ENCODE measurements at places on chromosomes 4 and X.

DNA sequence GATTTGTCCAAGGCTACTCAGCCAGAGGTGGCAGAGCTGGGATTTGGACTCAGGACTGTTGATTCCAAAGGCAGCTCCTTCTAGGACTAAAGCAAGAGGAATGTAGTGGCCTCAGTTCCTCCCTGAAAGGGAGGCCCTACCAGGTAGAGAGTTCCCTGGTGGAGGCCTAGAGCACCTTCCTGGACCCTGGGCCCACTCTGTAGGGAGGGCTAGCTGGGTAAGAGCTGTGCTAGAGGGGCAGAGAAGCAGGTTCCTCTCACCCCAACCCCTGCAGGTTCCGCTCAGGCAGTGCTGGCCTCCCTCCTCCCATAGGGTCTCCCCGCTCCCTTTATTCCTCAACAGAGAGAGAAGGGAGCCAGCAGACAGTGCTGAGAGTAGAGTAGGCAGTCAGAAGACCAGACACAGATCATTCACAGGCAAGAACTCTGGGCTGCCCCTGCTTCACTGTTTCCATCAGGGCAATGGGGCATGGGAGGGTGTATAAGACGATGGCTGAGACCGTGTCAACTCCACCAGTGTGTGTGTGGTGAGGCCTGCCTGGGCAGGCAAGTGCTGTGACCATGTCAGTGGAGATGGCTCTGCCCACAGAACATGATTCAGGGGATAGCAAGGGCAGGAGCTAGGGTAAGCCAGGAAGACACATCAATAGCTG lies 12.4 kb upstream of the PJA1 start:
- DNase-seq, result no peak

GRCh38 chr4:122876456-122876855 lies 45.9 kb downstream of the NUDT6 start:
- no peak for DNase-seq

GRCh38 chrX:50905334-50905733 lies 5.2 kb upstream of the BMP15 start:
- DNase-seq, result no peak

- DNase-seq, result no peak
Observed at GRCh38 chrX:136318895-136319597, 18.3 kb downstream of the ADGRG4 start.

GRCh38 chrX:67749536-67749935 lies 205.7 kb downstream of the AR start:
- DNase-seq, result no peak

DNA sequence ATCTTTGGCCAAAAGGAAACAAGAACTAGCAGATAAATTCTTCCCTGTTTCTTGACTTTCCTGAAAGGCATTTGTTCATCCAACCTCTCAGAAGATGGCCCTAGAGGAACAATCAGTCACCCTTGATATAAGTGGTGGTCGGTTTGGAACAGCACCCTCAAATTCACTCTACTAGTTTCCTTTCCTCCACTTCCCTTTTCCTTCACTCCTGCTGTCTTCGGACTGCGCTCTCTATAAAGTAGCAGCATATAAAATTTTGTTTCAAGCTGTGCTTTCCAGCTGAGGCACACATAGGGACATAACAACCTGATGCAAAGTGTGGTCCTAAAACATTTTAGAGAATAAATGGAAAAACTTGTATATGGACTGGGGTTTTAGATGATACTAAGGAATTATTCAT lies 29.0 kb upstream of the MOB1B start:
- DNase-seq, result no peak

- DNase-seq, result no peak
Observed at GRCh38 chrX:111348429-111348828, 63.6 kb downstream of the DCX start.

- no peak for DNase-seq
Observed at GRCh38 chr4:128381748-128382559, 94.3 kb upstream of the PGRMC2 start.

DNA sequence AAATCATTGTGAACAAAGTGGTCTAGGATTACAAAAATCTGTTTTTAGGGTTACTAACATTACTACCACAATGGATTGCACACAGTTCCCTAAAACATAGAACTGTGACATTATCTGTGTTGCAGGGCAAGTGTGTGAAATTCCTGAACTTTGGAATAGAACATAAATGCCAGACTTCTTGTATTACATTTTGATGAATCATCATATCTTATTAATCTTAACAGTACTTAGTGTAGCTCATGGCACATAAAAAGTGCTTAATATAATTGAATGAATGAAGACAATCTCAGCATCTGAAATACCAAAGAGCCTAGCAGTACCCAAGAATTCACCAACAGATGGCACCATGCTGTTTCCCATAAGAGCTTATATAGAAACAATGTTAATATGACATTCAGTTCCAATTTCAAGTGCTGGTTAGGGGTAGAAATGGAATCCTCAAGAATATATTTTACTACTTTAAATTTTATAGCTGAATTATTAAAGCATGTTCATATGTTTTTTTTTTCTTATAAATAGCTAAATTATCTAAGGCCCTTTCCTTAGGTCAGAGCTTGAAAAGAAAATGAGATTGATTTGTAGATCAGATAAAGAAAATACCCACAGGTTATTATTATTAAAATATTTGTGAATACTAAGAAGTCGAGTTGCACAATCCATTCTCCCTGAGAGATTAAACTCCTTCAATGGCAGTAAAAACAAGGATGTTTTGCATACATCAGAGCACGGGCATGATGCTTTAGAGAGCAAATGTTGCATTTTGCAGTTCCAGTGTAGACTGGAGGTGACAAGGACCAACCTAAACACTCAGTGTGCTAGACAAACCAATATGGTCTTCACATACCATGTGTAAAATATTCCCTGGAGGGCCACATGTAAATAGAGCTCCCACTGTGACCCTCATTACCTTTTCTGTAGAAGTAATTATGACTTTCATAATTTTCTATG lies 25.7 kb upstream of the SHISA3 start:
- peak; percentile 18 for DNase-seq

GRCh38 chr4:187017147-187017546 lies 293.5 kb upstream of the FAT1 start:
- DNase-seq, result no peak

DNA sequence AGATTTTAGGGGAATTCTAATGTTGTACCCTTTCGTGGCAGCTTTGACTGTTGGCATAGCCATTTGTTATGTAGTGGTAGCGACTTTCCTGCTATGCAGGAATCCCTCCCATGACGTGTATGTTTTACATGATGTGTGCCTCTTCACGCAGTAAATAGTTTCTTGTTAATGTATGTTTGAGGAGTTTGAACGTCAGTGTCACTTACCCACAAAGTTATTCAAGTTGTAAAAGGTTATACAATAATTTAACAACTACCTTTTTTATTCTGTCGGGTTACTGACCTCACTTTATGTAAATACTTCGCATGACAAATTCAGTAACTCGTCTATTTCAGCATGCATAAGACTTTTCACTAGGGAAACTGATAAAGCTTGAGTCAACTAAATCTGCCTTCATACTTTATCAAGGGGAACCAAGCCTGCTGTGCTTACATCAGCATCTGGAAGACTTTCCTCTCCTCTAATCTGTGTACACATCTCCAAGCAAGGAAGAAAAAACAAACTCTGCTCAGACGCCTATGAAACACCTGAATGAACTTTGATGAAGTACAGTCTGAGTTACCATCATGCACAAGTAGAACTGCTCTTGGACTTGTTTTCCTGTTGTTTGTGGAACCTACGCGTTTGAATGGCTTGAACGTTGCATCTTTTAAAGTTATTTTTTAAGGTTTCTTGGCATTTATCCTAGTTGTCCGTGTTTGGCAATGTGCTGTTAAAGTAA lies 61.2 kb downstream of the SLC9A6 start:
- no peak for DNase-seq

GRCh38 chrX:19673375-19674040 lies 158.2 kb upstream of the MAP3K15 start:
- peak; percentile 68 for DNase-seq

GRCh38 chrX:119790977-119791436 lies 423 bp downstream of the RPL39 start:
- no peak for DNase-seq

GRCh38 chr4:7419961-7420660 lies 14.6 kb downstream of the PSAPL1 start:
- no peak for DNase-seq

DNA sequence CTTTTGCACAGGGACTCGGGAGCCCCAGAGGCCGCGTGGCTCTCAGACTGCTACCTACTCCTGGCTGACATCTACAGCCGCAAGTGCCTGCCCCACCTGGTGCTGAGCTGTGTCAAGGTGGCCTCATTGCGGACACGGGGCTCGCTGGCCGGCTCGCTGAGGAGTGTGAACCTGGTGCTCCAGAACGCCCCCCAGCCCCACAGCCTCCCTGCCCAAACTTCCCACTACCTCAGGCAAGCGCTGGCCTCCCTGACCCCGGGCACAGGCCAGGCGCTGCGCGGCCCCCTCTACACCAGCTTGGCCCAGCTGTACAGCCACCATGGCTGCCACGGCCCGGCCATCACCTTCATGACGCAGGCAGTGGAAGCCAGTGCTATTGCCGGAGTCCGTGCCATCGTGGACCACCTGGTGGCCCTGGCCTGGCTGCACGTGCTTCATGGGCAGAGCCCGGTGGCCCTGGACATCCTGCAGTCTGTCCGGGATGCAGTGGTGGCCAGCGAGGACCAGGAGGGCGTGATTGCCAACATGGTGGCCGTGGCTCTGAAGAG lies 28.8 kb downstream of the SH3TC1 start:
- no peak for DNase-seq

GRCh38 chrX:126770179-126770578 lies 49.4 kb upstream of the PRR32 start:
- DNase-seq, result no peak

GRCh38 chr4:26151615-26152014 lies 169.2 kb upstream of the RBPJ start:
- no peak for DNase-seq

DNA sequence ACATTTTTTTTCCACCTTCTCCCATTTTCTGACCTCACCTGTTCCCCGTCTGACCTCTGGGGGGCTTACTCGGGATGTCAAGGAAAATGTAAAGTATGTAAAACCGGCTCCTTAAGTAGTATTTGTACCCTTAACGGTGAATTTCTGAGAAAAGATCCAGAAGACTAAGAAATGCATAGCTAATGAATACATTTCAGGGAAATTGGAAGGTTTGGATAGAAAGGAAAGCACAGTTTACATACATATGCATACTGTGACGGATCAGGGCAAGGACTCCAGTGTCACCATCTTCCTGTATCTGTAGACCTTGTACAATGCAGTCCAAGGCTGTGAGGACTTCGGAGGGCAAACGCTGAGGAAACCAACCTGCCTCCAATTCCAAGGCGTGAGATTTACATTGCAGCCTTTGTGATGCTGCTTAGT lies 2185.9 kb upstream of the TENM3 start:
- no peak for DNase-seq

DNA sequence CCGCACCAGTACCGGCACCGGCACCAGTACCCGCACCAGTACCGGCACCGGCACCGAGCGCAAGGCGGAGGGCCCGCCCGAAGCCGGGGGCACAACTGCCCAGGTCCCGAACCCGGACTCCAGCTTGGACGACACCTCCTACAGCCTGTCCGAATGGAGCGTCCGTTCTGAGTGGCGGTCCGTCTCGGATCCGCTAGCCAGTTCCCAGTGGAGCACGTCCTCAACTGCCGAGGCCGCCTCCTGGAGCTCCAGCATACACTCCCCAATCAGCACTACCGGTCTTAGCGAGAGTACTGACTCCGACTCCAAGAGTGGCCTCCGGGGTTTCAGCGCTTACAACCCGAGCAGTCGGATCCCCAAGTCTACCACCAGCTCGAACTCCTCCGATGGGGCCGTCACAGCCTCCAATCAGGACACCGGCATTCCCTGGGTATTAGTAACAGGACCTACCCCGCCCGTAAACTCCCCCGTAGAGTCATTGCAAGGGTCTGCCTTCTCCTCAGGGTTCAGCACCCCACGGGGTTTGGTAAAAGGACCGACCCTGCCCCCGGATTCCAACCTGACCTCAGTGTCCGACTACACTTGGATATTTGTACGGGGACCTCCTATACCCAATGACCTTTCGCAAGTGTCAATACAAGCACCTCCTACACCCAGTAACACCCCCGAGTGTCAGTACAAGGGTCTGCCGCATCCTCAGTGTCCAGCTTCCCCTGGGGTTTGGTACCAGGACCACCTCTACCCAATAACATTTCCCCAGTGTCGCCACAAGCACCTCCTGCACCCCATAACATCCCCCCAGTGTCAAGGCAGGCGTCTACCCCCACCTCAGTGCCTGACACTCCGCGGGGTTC lies 721 bp upstream of the MAOA start:
- no peak for DNase-seq

- no peak for DNase-seq
Observed at GRCh38 chr4:162510115-162510514, 346.3 kb upstream of the FSTL5 start.

DNA sequence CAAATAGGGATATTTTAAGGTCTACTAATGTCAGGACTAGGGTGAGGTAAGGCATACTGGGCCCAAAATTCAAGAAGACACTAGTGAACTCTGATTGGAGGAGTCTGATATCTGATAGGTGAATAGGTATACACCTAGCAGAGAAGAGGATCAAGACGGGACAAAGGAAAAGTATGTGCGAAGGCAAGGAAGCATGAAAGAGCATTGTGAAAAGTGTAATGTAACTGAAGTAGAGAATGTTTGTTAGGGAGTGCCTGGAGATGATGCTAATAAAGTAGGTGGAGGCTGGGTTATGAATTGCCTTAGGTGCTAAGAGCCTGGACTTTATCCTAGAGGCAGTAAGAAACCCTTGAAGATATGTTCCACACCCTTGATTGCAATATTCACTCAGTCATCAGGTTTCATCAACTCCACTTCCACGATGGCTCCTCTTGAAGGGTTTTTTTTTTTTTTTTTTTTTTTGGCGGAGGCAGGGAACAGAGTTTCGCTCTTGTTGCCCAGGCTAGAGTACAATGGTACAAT lies 49.9 kb upstream of the XIAP start:
- DNase-seq, result no peak

- DNase-seq, result no peak
Observed at GRCh38 chr4:68466185-68466584, 18.9 kb downstream of the TMPRSS11E start.

GRCh38 chr4:54016504-54016903 lies 47.9 kb downstream of the CHIC2 start:
- no peak for DNase-seq

DNA sequence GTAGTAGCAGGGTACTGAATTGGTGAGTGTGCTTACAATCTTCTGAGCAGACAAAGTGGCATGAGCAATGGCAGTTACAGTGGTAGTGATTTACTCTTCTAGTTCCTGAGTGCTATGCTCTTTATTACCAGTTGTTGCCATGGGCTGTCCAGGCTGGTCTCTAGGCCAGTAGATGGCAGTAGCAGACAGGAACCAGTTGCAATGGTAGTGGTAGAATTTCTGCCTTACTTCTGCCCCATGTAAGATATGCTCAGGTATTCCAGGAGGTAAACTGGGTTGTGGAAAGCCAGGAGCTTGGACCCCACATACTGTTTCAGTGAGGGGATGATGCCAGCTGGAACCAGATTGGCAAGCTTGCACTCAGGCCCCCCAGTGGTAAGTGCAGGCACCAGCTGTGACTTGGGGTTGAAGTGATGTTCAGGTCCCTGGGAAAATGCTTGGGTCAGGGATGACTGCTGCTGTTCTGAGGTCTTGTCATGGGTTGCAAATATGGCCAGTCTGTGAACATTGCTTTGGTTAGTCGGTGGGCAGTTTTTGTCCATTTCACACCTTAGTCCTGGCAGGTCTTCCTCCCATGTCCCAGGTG lies 63.0 kb upstream of the ZXDB start:
- DNase-seq, result no peak

GRCh38 chr4:156875055-156875454 lies 96.5 kb downstream of the PDGFC start:
- no peak for DNase-seq

All from smooth muscle cell of the brain vasculature (primary cell).